ENCODE measurements at places on chromosomes 5 and 9.
A peak's percentile ranks its signal among the peaks of the same experiment; 100 is the strongest.

- peak; percentile 41 for DNase-seq
Observed at GRCh38 chr9:91560301-91560700, 136.7 kb upstream of the NFIL3 start.

- peak; percentile 64 for DNase-seq
Observed at GRCh38 chr5:7815892-7816534, 34.9 kb downstream of the CFAP90 start.

DNA sequence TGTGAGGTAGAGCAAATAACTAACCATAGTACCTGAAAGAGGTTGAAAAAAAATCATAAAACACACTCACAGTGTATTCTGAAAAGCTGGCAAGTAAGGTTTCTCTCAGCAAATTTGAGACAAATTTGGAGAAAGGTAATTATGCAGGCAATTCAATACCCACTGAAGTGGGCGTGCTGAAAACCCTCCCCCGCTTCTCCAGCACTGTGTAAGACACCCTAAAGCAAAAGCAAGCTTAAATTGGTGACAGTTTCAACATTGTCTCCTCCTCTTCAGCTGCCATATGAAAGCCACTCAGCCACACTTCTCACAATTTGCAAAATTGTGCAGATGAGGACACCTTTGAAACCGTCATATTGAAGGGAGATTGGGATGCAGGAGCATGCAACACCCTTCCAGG, 322.3 kb upstream of the CDH6 start:
- DNase-seq = no peak

DNA sequence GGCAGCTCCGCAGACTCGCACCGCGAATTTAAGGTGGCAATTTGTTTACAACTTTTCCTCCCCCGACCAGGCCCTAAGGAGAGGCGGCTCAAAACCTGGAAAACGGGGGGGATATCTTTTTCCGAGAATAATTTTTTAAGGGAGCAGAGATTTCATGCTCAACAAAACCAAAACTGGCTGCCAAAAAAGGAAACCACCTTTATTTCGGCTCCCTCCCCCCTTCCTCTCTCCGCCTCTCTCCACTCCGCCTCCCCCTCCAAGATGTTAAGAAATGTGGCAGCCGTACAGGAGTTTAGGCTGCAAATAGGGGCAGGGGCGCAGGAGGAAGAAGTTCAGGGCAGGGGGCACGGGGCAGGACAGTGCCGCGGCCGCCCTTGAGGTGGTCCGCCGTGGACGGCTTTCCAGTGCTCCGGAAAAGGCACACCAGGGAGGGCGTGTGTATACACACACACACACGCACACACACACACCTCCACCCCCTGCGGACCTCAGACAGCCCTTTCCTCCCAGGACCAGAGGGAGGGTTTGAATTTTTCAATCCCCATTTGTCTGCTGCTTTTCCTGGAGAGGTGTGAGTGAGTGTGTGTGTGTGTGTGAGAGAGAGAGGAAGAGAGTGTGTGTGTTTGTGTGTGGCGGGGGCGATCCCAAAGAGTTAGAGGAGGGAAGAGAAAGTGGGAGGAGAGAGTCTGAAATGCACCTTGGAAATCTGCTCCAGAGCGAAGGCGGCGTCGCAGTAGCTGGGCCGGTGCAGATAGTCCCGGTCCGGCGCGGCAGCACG, 9.1 kb downstream of the PTCH1 start:
- DNase-seq = peak; percentile 72

DNA sequence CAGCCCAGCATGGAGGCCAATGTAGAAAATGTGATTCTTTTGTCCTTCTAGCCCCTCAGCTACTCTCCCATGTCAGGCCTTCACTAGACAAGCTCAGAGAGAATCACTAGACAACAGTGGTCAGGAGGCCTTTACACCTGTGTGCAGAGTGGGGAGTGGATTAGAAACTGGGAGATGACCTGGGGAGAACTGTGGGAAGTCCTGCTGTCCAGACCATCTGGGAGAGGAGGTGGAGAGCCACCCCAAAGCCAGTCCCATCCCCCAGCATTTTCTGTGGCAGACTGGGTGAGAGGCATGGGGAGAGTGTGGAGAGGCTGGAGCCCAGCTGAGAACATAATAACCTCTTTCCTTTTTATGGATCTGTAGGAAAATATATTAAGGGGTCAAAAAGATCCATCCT, 452.0 kb upstream of the DMAC1 start:
- no peak for DNase-seq

GRCh38 chr9:113772121-113772810, 103.8 kb upstream of the ZNF618 start:
- DNase-seq = peak; percentile 72

- peak; percentile 69 for DNase-seq
Observed at GRCh38 chr5:132829742-132830435, 558 bp downstream of the SHROOM1 start.
